ENCODE measurements at places on chromosomes 2 and 18. TPM values are rescaled to one million over a fixed set of nuclear protein-coding genes. Genes with fewer than 3 reads are reported as not detected.

- no peak for DNase-seq
These were observed 16.5 kb upstream of the ME2 start for GRCh38 chr18:50862401-50862800.

GRCh38 chr2:235077046-235077445 is 125.2 kb downstream of the SH3BP4 start:
- DNase-seq = no peak

DNA sequence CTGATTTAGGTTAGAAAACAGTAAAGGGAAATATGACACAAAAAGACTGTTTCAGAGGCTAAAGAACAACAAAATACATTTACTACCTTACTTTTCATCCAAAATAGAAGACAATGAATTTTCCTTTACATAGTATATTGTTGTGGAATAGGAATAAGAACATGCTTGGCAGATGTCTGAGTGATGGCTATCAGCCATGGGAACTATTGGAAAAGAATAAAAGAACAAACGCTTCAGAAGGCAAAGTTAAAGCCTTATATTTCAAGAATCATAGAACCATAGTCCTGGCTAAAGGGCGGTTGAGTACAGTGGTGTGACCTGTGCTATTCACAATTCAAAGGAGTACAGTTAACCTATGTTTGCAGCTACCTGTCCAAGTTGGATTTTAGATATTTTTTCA is 73.9 kb upstream of the NRXN1 start:
- no peak for DNase-seq

DNA sequence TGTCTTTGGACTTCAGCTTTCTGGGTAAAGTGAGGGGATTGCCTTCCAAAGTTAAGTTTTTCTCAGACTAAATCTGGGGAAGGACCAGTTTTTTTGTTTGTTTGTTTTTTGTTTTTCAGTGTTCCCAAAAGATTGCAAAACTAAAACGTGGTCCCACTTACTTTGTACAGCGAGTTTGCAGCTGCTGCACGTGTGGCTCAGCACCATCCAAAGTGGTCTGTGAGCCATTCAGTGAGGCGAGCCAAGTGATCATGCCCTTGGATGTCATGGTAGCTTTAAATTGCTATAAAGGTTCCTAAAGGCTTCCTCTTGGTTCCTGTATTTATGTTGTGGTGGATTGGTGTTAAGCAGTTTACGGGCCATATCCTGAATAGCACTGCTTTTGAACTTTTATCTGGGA is 23.0 kb downstream of the TET3 start:
- no peak for DNase-seq

- DNase-seq = no peak
These were observed 15.6 kb upstream of the INO80C start for GRCh38 chr18:35513181-35513936.

DNA sequence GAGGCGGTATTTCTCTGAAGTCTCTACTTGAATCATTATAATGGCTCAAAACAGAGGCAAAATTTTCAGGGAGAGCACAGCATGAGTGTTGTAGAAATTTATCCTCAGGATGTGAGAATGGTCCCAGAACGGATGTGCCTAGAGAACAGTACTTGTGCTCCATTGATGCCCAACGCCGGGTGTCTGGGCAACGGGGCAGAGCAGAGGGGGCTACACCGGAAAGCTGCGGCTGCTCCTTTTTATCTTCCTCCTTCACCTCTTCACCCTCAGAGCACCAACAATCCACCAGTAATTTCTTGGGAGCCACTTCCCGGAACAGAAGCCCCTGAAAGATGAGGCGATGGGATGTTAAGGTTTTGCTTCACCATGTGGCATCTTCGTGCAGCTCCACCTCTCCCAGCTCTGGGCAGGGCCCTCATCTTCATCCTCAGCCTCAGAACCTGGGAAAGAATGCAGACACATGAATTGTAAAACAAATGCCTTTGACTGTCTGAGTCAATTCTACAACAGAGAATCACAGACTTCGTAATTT is 71.5 kb downstream of the PTGR3 start:
- DNase-seq = no peak

DNA sequence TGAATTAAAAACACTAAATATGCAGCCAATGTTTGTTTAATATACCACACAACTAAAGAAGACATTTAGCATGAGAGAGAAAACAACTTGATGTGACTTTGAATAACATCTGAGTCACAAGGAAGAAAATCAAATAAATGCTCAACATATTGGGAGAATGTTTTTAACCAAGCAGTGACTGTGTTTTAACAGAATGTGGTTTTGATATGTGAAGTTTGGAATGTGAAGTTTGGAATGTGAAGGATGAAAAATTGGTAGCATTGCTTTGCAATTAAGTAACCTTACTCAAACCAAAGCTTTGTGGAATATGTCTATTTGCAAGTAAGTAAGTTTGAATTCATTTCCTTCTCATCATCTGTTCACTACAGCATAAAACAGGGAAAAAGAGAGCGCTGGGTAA is 128.2 kb upstream of the DNAJC10 start:
- no peak for DNase-seq

DNA sequence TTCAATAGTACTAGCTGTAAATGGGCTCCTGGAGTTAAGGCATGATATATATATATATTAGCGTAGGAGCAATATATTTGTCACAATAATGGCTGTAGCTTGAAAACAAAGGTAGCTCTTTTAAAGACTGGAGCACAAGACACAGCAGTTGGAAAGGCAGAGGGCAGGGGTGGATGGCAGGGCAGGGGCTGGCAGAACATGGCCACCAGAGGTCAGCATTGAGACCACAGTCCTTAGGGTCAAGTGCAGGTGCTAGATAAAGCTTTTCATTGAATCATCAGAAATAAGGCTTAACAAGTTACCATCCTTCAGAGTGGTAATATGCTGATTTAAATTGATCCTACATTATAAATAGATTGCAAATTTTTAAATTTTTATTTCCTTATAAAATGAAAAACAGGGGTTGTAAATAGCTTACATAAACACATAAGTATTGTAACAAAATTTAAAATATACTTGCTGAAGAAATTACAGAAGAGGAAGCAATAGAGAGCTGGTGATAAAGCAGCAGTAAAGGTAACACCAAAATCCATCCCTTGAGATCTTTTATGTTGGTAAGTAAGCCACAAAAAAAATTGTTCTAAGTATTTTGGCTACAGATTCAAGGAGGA is 161.2 kb upstream of the PIEZO2 start:
- peak; percentile 47 for DNase-seq

DNA sequence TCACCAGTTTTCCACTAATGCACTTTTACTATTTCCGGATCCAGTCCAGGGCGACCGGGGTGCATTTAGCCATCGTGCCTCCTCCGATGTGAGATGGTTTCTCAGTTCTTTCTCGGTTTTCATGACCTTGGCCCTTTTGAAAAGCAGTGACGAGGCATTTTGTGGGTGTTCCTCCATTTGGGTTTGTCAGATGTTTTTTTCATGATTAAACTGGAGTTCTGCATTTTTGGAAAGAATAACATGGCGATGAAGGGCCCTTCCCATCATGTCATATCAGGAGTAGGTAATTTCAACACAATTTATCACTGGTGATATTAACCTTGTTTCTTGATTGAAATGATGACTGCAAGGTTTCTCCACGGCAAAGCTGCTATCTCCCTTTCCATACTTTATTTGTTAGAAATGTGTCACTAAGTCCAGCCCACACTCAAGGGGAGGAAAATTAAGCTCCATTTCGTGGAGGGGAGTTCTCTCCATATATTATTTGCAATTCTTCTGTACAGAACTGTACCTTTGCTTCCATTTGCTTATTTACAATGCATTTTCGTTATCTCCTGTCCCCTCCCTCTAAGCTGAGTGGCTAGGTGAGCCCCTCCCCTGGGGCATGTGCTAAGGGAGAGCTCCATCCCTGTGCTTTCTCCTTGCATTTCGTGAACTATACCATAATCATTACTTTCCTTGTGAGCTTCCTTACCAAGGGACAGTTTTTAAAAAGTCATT is 8.9 kb upstream of the KLF11 start:
- DNase-seq = peak; percentile 4

DNA sequence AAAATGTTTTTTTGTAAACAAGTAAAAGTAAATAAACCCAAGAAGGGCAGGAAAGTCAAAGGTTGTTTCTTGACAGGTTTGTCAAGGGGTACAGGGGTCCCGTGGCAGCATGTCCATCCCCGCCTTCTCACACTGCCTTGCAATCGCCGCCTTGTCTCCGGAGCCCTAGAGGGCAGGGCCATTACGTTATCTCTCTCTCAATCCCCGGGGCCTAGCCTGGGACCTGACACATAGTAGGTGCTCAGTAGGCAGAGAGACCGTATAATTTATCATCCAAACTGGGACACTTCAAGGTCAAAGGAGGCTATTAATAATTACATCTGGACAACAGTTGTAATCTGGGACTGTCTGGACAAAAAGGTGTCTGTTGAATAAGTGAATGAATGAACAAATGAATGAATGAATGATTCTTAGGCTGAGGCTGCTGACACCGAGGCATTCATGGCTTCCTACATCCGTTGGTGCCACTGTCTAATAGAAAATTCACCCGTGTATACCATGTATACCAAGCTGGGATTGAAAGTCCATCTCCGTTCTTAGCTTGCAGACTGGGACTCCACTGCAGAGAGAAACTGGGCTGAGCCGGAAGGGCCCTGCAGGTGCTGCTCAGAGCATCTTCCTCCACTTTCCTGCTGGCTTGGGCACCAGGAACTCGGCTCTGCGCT is 44.8 kb upstream of the PLB1 start:
- DNase-seq = no peak

The IL36RN gene
- polyA plus RNA-seq = not detected

The CTIF gene
- 41.9 TPM for polyA plus RNA-seq

The GPR45 gene
- not detected for polyA plus RNA-seq

Measured in kidney (tissue), 22 donors.